Activated naive CD4-positive, alpha-beta T cell treated with anti-CD3 and anti-CD28 coated beads, Interleukin-2, amount 50 U/mL, for 72 hours (primary cell): ENCODE measurements at places on chromosomes 6 and 20.

DNA sequence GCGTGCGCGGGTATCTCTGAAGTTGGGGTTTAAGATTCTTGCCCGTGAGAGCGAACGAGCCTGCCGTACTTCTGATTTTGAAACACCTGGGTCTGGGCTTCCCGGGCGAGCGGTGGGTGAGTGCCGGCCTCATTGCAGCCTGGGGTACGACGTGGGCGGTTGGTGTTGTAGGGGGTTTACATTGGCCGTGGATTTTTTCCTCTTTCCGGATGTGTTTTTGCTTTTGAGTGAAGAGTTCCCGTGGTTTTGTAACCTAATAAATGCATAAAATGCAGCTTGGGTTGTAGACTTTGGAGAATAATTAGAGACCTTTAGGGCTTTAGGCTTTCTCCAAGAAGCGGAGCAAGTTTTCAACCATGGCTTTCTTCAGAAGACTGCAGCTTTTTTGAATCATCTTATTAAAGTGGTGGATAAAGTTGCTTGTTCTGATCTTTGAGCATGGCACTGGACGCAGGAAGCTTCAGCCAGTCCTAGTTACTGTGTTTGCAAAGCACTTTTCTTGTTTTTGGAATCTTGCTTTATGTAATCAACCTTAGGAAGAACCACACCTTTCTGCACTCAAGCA, 314 bp downstream of the FARS2 start:
- DNase-seq: no peak

DNA sequence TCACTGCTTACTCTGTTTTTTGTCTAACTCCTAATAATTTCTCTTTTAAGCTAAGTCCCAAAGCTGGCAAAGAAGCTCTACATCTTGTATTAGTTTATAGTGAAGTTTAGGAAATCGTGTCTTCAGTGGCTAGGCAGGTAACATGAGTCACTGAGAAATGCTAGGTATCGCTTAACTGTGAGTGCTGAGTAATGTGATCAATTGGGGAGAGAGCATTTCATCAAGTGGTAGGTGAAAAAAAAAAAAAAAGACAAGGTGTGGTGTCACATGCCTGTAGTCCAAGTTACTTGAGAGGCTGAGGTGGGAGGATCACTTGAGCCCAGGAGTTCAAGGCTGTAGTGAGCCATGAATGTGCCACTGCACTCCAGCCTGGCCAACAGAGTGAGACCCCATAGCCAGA, 125.3 kb downstream of the FAM83B start:
- DNase-seq: no peak

- DNase-seq: no peak
These were observed 96.4 kb downstream of the ZNF217 start for GRCh38 chr20:53497246-53497645.

DNA sequence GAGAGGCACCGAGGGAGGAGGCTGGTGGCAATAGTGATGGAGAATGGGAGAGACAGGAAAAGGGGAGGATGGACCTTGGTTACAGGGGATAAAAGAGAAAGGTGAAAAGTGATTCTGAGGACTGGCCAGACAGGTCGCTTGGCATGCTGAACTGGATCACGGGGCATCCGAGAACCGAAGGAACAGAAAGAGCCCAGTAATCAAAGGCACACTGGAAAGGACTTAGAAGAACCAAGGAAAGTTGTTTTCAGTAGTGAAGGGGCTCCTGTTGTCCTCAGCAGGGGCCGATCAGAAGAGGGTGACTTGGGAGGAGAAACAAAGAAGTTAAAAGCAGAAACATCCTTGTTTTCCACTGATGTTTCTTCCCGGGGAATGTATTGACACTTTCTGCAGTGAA, 18.9 kb downstream of the SYTL3 start:
- DNase-seq: no peak

GRCh38 chr6:43808412-43808811, 38.4 kb downstream of the VEGFA start:
- DNase-seq: no peak

DNA sequence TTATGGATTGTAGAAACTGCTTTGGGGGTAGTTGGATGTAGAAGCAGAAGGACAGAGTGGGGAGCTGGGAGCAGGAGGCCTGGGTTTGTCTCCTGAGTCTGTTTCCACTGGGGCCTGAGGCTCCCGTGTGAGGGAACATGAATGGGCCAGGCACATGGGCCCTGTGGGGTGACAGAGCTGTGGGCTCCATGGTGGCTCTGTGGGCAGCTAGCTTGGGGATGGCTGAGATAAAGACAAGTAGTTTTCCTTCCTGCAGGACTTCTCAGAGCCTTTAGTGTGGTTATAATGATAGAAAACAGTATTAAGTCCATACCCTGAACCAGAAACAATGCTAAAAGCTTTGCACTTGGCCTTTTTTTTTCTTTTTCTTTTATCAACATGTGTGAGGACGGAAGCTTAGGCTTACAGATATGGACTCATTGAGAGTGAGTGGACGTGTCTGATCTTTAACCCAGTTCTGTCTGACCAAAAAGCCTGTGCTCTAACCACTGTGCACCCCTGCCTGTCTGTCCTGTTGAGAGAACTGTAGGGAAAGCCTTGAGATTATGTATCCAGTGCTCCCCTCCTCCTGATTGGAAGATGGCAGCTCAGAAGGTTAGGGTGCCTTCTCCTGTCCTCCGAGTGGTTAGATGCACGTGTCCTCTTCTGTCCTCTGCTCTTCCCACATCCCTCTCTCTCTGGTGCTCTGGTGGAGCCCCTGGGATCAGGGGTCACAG, 98.3 kb downstream of the CDH26 start:
- no peak for DNase-seq

GRCh38 chr6:149734915-149735314, 11.4 kb downstream of the NUP43 start:
- no peak for DNase-seq

- no peak for DNase-seq
These were observed 140.8 kb upstream of the INSM1 start for GRCh38 chr20:20227013-20227571.

DNA sequence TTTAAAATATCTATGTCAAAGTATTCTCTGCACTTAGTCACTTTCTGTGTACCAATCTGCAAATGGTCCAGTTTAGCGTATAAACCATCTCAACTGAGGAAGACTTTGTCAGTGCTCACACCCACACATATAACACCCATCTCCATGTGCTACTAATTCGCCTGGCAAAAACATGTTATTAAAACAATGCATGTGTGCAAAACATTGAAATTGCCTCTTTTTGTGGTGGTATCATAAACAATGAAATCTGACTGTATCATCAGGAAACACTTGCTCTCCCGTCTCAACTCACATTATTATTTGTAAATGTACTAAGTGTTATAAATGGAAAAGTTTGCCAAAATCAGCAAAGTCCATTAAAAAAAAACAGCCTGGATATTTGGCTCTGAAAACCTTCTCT, 105.9 kb upstream of the FOXC1 start:
- no peak for DNase-seq

GRCh38 chr6:129364037-129364436, 345.9 kb downstream of the ARHGAP18 start:
- no peak for DNase-seq

- DNase-seq: no peak
These were observed 14.7 kb upstream of the RCAN2 start for GRCh38 chr6:46505693-46506512.

DNA sequence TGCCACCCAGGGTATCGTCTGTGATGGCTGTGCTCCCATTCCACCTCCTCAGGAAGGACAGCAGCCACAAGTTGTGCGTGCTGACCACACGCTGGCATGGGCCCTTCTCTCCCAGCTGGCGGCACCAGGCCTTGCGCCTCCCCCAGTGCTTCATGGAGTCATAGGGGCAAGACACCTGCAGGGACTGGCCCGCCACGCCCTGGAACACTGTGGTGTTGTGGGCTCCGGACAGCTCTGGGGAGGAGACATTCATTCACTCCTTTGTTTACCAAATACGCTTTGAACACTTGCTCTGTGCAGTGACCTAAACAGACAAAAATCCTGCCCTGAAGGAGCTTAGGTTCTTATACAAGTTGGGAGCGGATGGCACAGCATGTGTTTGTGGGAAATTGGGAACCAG, 1.5 kb downstream of the TREM2 start:
- DNase-seq: no peak

- peak; percentile 68 for DNase-seq
These were observed at the start of gene GNAS for GRCh38 chr20:58852543-58853271. GNAS (plus strand) TSS chr20:58852716.

DNA sequence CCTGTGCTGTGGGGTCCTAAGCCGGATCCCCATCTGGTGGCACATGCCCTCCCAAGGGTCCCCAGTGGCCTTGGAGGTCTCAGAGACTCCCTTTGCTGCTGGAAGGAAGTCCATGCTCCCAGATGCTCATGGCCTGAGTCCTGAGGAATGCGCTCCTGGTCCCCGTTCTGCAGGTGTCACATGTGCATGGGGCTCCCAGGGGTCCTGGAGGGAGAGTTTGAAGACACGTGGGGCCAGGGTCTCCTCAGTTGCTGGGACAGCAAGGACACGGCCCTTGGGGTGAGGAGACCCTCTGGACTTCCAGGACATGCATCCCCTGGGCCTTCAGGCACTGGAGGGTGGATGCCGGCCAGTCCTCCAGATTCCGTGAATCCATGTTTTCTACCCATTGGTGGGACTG, 11.7 kb downstream of the ZBP1 start:
- DNase-seq: peak; percentile 16

- no peak for DNase-seq
These were observed 341.7 kb downstream of the PREX1 start for GRCh38 chr20:48486065-48486464.

GRCh38 chr20:32366380-32366779, 8.2 kb downstream of the ASXL1 start:
- DNase-seq: no peak

DNA sequence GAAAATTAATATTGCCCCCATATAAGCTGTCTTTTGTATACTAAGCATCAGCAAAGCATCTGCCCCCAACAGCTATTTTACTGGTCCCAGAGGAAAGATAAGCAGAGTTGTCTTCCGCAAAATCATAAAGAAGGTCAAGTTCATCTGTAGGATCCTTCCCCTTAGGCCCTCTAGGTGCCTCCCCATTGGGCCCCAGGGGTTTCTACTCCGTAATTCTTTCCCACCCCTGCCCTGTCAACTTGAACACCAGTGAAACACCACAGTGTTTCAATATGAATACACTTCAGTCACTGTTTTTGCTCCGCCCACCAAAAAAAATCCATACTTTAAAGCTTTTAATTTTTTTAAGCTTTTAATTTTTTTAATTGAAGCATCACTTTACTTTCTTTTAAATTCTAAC, 159.2 kb downstream of the ATXN1 start:
- DNase-seq: no peak

DNA sequence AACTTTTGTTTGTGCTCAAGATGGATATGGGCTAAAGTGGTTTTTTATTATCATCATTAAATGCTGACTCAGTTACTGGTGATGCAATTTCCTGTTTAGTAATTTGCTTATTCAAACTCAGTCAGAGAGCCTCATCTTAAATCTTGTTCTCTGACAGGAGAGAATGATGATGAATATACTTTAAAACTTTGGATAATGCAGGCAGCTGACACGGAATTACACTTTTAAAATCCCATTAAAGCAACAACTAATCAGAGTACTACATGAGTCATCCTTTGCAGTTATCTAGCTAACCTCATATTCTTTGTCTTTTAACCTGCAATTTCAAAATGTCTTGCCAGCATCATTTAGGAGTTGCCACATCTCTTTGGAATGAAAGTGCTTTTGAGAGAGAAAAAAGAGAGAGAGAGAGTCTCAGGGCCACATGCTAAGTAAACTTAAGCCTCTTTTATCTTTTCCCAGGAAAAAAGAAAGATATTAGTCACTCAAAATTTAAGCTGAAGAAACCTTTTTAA, 9.2 kb upstream of the C6orf141 start:
- no peak for DNase-seq

DNA sequence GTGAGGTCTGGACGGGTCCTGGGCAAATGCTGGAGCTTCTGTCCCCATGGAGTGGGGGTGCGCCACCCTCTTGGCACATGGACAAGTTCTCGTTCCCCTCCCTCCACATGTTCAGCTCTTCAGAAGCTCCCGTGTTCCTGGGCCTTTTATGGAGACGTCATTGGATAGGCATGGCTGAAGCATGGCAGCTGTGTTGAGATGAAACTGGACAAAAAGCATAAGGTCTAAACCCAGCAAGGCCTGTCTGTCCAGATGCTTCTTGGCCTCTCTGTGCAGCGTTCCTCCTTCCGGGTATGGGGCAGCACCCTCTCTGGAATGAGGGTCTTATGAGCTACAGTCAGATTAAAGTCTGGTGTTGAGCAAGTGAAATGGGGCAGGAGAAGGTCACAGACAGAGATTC, 26.8 kb downstream of the TBC1D20 start:
- no peak for DNase-seq

GRCh38 chr20:2005359-2005758, 11.5 kb upstream of the PDYN start:
- no peak for DNase-seq

GRCh38 chr20:47665221-47665991, 119.9 kb downstream of the SULF2 start:
- DNase-seq: no peak

- DNase-seq: no peak
These were observed 145.7 kb upstream of the GGTLC1 start for GRCh38 chr20:24134284-24134683.

DNA sequence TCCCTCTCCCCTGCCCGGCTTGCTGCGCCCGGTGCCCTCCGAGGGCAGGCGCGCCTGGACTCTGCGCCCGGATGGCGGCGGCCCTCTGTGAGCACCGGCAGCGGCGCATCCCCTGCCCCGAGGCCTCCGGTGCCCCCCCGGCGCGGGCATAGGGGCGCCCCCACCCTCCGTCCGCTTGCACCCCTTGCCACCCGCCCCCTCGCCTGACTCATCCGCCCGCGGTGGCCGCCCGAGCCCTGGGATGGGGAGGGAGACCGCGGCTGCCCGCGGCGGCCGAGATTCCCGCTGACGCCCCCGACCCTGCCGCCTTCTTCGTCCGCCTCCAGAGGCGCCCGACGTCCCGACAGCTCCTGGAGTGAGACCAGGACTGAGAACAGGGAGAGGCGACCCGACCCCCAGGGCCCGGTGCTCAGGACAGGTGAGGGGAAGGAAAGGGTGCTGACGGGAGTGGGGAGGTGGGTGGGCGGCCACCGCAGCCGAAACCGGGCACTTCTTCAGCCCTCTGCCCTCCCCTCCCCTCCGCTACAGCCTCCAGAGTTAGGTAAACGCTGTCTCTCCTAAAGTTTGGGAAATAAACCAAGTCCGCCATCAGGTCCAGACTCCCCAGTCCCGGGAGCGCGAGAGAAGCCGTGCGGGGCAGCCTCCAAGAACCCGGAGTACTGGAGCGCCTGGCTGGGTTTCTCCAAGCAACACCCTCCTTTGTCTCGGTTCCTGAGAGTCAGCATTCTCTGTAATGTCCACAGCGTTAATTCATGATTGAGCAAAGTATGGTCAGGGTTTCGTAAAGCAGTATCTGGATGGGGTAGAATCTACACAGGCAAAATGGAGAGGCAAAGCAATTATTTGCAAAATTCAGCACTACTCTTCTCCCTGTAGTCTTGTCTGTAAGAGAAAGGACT, 539 bp downstream of the TMEM200A start:
- DNase-seq: peak; percentile 12

- DNase-seq: no peak
These were observed 1.7 kb upstream of the FBXO5 start for GRCh38 chr6:152984513-152984872.

GRCh38 chr20:10170261-10170660, 48.4 kb upstream of the SNAP25 start:
- no peak for DNase-seq
